Stimulated activated CD8-positive, alpha-beta memory T cell treated with anti-CD3 and anti-CD28 coated beads, Interleukin-15, amount 100 ng/mL, for 4 hours (primary cell): ENCODE measurements at places on chromosomes 2 and 18.

DNA sequence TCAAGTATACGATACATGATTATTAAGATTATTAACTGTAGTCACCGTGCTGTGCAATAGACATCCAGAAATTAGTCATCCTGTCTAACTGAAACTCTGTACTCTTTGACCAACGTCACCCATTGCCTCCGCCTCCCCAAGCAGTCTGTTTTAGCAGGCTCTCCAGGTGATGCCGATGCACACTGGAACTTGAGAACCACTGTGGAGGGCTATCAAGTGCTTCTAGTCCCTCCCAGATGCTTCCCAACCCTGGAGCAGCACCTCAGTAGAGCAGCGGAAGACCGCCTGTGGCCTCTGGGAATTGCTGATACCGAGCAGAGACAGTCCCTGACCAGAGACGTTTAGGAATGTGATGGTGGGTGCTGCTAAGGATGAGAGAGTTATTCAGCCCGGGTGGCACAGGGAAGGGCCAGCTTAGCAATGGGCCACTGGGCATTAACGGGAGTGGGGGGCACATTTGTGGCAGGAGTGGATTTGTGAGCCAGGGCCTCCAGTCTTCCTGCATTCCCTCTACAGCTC is 50.7 kb downstream of the LIPG start:
- DNase-seq, result no peak

DNA sequence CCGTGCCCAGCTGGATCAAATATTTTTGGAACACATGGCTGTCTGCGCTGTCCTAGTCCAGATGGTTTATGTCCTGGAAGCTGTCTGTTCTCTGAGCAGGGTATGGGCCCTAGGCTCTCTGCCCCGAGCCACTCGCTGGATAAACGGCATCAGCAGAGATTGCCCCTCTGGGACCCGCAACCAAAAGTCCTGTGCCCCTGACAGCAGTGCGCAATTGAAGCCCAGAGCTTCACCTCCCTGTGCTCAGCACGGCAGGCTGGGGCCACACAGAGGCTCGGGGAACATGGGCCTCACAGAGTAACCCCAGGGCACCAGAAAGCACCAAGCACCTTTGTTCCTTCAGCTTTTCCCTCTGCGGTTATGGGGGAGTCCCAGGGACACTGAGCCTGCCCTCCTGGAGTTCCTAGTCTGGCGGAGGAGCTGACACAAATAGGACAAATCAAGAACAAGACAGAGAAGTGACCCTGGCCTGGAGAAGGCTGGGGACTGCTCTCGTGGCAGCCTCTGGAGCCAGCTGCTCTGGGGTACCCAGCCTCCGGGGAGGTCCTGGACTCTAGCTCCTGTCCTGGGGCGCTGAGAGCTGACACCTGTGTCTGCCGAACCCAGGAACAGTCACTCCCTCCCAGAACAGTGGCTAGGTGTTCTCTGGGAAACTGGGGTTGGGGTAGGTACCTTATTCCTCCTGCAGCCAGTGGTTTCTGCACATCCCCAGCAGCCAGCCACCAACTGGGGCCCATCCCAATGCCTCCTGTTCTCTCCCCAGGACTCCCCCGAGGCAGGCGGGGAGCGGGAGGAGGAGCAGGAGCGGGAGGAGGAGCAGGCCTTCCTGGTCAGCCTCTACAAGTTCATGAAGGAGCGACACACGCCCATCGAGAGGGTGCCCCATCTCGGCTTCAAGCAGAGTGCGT is 12.3 kb downstream of the ARID5A start:
- no peak for DNase-seq

GRCh38 chr2:238902285-238902684 is 54.4 kb downstream of the TWIST2 start:
- no peak for DNase-seq

DNA sequence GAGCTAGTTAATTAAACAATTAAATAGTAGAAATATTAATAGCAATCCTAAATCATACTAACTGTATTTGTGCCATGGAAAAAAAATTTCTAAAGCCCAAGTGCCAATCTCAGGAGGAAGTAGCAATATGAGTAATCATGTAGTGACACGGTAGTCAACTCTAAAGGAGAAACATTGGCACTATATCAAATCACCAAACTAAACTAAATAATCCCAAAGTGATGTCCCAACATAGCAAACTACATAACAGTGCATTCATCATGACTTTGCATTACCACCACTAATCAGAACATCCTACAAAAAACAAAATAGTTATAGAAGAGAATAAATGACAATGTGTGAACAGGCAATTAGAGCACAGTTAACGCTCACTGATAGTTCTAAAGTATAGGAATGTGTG is 195.1 kb downstream of the EXOC6B start:
- DNase-seq, result no peak

DNA sequence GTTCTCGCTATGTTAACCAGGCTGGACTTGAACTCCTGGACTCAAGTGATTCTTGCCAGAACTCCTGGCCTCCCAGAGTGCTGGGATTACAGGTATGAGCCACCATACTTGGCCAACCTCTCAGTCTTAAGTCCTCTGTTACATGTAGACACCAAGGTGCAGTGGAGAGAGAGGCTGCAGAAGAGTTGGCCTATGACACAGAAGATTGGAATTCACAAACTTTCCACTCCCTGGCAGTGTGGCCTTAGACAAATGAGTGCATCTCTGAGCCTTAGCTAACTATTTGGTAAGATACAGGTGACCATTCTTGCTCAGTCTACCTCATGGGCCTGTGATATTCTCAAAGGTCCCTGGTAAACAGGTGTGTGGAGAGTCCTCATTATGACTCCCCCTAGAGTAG is 159.7 kb downstream of the MYCN start:
- no peak for DNase-seq

- DNase-seq, result no peak
These were observed 5.6 kb upstream of the SP9 start for GRCh38 chr2:174328961-174329715.

DNA sequence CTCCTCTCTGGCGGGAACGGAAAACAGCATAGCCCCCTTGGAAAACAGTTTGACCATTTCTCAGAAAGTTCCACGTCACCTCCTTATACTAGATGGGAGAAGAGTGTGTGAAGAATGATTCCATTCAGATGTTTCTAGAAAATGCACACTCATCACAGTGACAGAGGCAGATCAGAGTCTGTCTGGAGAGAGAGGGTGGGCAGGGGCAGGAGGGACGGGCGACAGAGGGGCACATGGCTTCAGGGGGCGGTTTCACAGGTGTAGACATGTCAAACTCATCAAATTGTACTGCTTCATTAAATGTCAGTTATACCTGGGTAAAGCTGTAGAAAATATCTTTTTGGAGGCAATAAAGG is 88.8 kb upstream of the TAF1B start:
- DNase-seq, result no peak

GRCh38 chr18:39586741-39587140 is 2021.1 kb upstream of the CELF4 start:
- no peak for DNase-seq

GRCh38 chr2:37771600-37772088 is 100.2 kb upstream of the CDC42EP3 start:
- no peak for DNase-seq

GRCh38 chr2:19865151-19865550 is 36.6 kb downstream of the TTC32 start:
- DNase-seq, result no peak

- DNase-seq, result no peak
These were observed 7.1 kb downstream of the KCNE4 start for GRCh38 chr2:223058952-223059716.

DNA sequence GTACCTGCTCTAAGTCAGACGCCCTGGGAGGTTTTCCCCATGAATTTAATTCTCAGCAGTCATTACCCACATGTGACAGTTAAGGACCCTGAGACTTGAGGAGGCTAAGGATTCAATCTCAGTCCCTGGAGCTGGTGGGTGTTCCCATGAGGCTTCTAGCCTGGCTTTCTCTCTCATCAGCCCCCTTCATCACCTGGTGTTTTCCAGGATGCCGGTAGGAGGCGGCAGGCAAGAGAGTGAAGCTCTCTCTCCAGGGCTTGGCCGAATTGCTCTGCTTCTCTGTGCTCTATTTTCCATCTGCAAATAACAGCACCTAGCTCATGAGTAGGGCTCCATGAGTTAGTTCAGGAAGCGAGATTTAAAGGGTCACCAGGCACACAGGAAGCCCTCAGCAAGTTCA is 241.9 kb downstream of the PTPRM start:
- DNase-seq, result no peak

GRCh38 chr2:240205348-240205747 is 64.9 kb upstream of the OTOS start:
- DNase-seq, result no peak

GRCh38 chr2:9714630-9715214 is 83.9 kb upstream of the YWHAQ start:
- no peak for DNase-seq

DNA sequence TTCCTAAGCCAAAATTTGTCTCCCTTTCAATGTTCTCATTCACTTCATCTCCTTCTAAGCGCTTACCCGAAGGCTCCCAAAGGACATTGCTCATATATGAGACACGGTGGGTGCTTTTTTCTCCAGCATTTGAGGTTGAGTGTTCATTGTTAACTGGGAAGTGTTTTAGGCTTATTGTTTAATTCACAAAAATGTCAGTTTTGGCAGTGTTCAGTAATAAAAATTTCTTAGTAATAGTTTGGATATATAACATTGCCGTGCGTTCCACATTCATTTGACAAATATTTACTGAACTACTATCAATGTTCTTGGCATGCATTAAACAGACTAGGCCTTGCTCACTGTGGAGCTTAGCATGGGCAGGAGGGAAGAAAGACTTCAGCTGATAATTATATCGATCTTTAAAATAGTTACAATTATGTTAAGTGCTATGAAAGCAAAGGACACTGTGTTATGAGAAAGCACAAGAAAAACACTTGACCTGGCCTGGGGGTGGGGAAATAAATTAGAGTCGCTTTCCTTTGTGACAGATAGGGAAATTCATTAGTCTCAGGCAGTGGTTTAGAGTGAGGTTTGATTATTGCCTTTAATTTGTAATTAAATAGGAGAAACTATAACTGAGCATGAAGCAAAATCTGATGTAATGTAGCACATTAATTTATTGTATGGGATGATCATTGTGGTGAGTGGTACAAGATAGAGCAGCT is 82.2 kb upstream of the DOCK10 start:
- no peak for DNase-seq

- no peak for DNase-seq
These were observed 1057.5 kb upstream of the FAM98A start for GRCh38 chr2:34656632-34657031.

GRCh38 chr2:161424891-161425727 is 9.0 kb downstream of the TBR1 start:
- DNase-seq, result no peak

DNA sequence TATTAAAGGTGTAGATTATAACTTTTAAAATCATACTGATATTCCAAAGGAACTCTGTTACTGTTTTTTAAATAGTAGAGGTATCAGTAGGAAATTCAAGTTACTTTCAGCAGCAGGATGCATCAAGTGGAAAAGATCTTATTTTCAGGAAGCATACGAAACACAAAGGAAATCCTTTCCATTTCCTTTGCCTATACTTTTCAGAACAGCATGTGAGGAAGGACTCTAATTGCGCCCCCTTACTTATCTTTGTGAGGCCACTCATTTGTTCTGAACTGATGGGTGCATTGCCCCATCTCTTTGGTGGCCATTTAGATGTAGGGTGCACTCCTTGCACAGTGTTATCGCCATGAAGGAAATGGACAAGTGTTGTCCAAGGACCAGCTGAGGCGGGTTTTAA is 145.3 kb downstream of the BABAM2 start:
- DNase-seq, result no peak

DNA sequence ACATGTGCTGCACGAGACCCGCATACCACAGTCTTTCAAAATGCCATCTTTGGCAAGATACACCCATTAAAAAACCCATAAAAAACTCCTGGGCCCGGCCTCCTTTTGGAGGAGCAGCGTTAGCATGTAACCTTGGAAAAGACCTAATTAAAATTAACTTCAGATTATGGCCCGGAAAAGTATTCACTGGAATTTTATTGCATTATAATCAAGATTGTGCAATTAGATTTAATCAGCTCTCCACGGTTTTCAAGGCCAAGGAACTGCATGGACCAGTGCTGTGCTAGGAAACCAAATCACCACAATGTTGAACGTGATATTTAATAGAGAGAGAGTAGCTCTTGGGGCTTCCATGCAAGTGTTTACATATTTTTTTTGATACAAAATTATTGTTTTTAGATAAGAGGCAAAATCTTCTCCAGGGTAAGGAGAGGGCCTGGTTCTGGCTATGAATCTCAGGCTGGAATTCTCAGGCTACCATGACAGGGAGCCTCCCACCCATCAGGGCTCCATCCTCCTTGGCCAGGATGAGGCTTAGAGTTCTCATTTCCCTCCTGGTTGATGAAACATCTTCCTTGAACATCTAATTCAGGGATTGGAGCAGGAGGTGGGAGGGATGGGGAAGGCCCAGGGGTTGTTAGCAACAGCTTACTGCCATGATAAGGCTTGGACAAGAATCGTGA is 82.0 kb upstream of the TTC39C start:
- DNase-seq, result no peak

DNA sequence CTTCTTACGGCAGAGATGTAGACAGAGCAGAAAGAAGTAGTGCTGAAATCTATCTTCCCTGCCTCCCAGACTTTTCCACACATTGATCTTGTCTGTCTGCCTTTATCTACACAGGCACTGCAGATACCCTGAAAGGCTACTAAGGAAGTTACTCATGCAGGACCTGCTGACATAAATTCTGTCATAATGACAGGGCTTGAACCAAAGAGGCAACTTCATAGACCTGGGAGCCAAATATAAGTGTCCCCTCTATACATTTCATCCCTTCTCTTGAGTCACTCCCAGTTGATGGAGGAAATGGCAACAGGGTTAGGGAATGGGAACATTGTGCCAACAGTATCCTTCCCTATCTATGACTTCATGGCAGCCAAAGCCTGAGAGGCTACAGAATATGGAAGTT is 157.5 kb downstream of the TNS1 start:
- no peak for DNase-seq

DNA sequence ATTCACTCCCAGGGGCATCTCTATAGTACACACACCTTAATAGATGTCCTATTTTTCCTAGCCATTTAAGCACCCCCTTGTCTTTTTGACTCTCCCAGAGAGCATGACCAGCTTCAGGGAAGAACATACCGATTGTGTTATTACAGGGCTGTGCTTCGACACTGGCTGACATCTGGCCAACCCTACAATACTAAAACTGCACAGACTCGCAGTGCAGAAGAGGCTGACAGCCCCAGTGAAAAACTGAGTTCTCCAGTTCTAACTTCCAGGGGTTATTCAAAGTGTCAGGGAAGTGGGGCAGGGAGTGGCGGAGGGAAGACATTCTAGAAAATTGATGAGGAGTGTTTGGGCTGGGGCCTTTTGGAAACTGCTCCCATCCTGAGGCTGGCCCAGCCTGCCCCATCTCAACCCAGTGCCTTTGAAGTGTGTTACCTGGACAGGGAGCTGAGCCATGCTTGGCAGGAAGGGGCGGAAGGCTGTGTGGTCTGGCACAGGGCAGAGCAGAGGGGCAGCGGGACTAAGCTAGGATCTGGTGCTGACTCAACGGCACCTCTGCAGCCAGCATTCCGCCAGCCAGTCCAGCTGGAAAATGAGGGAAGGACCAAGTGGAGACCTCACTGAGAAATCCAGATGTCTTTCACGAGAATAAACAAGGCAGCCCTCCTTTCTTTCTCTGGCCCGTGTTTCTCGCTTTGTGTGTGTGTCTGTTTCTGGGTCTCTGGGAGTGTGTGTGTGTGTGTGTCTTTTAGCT is 15.4 kb upstream of the IGFBP5 start:
- no peak for DNase-seq

- no peak for DNase-seq
These were observed 194.9 kb upstream of the KYNU start for GRCh38 chr2:142682528-142682927.
